ENCODE measurements at places on chromosomes 7 and 10. TPM values are rescaled to one million over a fixed set of nuclear protein-coding genes. Genes with fewer than 3 reads are reported as not detected.

RNF148 gene
- total RNA-seq = 4.3 TPM

FAM3C gene
- 98.3 TPM for total RNA-seq

SERPINE1 gene
- 6.8 TPM for total RNA-seq

SYPL1 gene
- total RNA-seq = 57.1 TPM

SEPTIN14 gene
- total RNA-seq = not detected

MDH2 gene
- total RNA-seq = 39.4 TPM
